ENCODE measurements at places on chromosomes 16 and 17.
A peak's percentile ranks its signal among the peaks of the same experiment; 100 is the strongest.

GRCh38 chr16:86681031-86681756, 102.8 kb downstream of the FOXL1 start:
- DNase-seq: no peak

- DNase-seq: no peak
Observed at GRCh38 chr16:8721336-8722024, 47.1 kb downstream of the ABAT start.

DNA sequence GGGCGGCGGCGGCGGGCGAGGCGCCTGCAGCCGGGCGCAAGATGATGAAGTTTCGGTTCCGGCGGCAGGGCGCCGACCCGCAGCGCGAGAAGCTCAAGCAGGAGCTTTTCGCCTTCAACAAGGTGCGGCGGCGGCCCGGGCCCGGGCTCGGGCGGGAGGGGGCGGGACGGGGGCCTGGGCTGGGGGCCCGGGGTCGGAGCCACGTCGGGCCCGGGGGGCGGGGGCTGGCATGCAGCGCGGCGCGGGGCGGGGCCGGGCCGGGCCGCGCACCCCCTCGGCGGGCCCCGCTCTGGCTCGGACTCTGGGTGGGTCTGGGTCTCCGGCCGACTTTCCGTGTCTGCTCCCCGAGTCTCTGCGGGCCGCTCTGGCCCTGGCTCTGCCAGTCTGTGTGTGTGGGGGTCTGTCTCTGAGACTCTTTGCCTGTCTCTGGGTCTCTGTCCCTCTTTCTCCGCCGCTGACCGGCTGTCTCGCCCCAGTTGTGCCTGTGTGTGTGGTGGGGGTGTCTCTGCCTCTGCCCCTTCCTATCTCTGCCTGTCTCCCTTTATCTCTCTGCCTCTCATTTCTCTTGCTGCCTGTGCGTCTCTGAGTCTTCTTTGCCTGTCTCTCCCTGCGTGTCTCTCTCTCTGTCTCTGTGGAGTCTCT, 328 bp downstream of the LLGL1 start:
- DNase-seq: peak; percentile 82

GRCh38 chr17:1521086-1521640, 4.8 kb upstream of the INPP5K start:
- no peak for DNase-seq

GRCh38 chr17:36703860-36704266, 102.5 kb downstream of the MRM1 start:
- DNase-seq: peak; percentile 81

- DNase-seq: peak; percentile 30
Observed at GRCh38 chr17:80873307-80873951, 118.2 kb upstream of the CHMP6 start.

GRCh38 chr17:42709561-42709960, 27.2 kb downstream of the CNTNAP1 start:
- DNase-seq: no peak

- DNase-seq: no peak
Observed at GRCh38 chr17:49518346-49519078, 23.4 kb downstream of the NGFR start.

- DNase-seq: no peak
Observed at GRCh38 chr17:60135951-60136666, 13.7 kb upstream of the CA4 start.

- DNase-seq: peak; percentile 98
Observed at GRCh38 chr17:64975318-64976087, 56.2 kb upstream of the LRRC37A3 start.

- DNase-seq: peak; percentile 71
Observed at GRCh38 chr17:44558710-44559633, 1.7 kb downstream of the FZD2 start.

GRCh38 chr17:27239046-27239445, 54.9 kb upstream of the WSB1 start:
- DNase-seq: no peak

DNA sequence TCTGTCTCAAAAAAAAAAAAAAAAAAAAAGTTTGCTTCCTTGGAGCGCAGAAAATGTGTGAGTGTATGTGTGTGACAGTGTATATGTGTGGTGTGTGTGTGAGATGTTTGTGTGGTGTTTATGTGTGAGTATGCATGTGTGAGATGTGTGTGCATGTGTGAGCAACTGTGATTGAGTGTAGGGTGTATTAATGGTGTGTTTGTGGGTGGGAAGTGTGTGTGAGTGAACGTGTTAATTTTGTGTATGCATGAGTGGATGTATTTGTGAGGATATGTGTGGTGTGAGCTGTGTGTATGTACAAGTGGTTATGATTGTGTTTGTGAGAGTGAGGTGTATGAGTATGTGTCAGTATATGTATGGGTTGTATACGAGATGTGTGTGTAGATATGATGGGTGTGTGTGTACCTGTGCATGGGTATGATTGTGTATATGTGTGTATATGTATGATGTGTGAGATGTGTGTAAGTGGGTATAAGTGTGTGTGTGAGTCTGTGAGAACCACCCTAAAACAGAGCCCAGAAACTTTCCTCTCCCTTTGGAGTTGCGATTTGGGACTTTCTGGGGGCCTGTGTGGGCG, 22.5 kb upstream of the ETV4 start:
- no peak for DNase-seq

DNA sequence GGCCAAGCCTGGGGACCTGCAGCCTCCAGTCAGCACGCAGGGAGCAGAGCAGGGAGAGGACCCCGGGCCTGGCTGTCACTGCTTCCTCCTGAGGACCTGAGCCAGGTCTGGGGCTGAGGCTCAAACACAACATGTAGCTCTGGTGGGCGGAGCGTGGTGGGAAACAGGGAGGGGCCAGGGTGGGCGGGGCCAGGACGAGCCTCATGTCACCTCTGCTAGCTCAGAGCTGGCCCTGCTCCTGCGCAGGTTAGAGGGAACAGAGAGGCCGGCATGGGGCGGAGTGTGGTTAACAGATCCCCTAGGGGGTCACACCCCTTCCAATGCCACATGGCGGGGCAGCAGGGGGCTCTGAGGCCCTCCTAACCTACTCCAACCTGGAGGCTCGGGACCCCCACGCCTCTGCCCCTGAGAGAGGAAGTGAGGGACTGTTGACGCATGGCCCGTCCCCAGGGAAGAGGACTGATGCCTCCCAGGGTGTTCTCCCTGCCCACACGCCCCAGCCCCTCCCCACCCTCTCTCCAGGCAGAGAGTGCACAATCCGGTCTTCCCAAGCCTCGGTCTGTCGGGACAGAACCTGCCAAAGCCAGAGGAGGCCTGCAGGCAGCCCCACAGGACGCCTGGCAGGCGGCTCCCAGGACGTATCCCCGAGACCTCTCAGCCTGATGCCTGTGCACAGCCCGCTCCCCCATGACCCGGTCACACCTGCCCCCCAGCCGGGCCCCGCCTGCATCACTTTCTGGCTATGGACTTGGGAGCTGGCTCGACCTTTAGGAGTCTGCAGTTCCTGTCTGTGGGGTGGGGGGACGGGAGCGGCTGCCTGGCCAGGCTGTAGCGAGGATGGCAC, 15.2 kb downstream of the PIEZO1 start:
- no peak for DNase-seq

DNA sequence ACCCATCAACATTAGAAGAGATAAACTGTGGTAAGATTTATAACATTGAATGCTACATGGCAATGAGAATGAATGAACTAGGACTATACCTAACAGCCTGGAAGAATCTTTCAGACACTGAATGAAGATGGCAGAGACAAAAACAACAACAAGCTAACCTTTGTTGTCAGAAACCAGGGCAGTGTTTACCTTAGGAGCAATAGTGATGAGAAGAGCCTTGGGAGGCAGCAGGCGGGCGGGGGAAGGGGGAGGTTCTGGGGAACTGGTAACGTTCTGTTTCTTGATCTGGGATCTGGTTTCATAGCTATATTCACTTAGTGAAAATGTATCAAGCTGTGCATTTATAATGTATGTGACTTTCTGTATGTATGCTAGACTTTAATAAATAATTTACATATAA, 139.0 kb upstream of the TNRC6C start:
- DNase-seq: no peak

GRCh38 chr16:85650135-85650843, 37.2 kb downstream of the GSE1 start:
- DNase-seq: no peak

GRCh38 chr16:19751478-19752385, 33.7 kb downstream of the IQCK start:
- DNase-seq: no peak

GRCh38 chr17:40568074-40568836, 3.0 kb upstream of the CCR7 start:
- peak; percentile 41 for DNase-seq

DNA sequence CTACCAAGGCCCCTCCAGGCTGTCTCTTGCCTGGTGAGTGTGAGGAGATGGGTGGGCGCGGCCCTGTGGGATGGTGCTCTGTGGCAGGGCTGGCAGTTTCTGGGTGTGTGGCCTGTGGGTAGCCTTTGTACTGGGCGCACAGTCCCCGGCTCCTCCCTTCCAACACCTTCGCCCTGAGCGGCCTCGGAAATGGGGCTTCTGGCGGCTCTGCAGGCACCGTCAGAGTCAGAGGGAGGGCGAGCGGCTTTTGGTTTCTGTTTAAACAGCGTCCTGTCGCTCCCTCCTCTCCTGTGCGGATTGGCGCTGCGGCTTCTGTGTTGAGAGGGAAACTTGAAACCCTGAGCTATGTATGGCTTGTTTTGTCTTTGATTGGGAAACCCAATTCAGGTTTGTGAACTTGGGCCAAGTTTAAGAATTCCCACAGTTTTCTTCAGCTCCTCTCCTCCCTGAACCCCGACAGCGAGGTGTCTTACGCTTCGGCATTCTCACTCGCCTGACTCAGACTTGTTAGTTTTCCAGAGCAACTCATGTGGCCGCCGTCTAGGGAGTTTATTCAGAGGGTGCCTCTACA, 8.3 kb upstream of the ZNF750 start:
- no peak for DNase-seq

Data from left forelimb (tissue), 1 donor.